Endothelial cell of umbilical vein (primary cell): ENCODE measurements at places on chromosomes 6 and 20.

- DNase-seq: no peak
- H3K36me3 ChIP-seq: no peaks in the 10 kb centered on the region
- no peaks in the 10 kb centered on the region for H3K4me1 ChIP-seq
- H3K4me3 ChIP-seq: no peak overlapping the region
- no peak overlapping the region for H3K27ac ChIP-seq
Measured at GRCh38 chr6:11161031-11161956, 49.8 kb upstream of the ERVFRD-1 start.

GRCh38 chr6:150800674-150801314 lies 64.7 kb upstream of the MTHFD1L start:
- no peak for DNase-seq
- H3K4me1 ChIP-seq: no peaks in the 10 kb centered on the region
- H3K27ac ChIP-seq: no peak overlapping the region
- no peaks in the 10 kb centered on the region for H3K27me3 ChIP-seq
- H3K36me3 ChIP-seq: no peaks in the 10 kb centered on the region

DNA sequence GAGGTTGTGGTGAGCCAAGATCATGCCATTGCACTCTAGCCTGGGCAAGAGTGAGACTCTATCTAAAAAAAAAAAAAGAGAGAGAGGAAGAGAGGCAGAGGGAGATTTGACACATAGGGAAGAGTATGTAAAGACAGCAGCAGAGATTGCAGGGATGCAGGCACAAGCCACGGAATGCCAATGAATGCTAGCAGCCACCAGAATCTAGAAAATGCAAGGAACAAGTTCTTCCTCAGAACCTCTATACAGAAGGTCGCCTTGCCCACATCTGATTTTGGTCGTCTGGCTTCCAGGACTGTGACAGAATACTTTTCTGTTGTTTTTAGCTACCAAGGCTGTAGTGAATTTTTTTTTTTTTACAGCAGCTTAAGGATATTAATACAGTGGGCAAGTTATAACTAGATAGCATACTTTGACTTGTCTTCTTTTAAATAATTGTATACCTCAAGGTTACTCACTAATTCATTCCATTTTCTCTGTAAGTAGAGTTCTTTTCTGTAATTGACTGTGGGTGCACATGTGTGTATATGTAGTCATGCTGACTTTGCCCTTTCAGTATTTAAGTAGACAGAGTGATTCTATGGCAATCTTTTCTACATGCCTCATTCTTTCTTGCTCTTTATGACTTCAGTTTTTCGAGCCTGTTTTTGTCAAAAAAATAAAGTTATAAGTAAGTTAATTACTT lies 402.2 kb downstream of the GJA1 start:
- DNase-seq: no peak
- peaks cover 3% of the 10 kb centered on the region for H3K4me1 ChIP-seq
- H3K4me3 ChIP-seq: no peak overlapping the region
- H3K27me3 ChIP-seq: no peaks in the 10 kb centered on the region
- no peak overlapping the region for H3K27ac ChIP-seq

GRCh38 chr6:106847116-106847515 lies 127.4 kb downstream of the CD24 start:
- no peaks in the 10 kb centered on the region for H3K27me3 ChIP-seq
- H3K27ac ChIP-seq: no peak overlapping the region
- DNase-seq: no peak
- no peaks in the 10 kb centered on the region for H3K4me1 ChIP-seq
- H3K4me3 ChIP-seq: no peak overlapping the region

- no peak overlapping the region for H3K27ac ChIP-seq
- H3K27me3 ChIP-seq: no peaks in the 10 kb centered on the region
- no peaks in the 10 kb centered on the region for H3K4me1 ChIP-seq
- no peaks in the 10 kb centered on the region for H3K36me3 ChIP-seq
- H3K4me3 ChIP-seq: no peak overlapping the region
Measured at GRCh38 chr6:145428706-145429105, 306.6 kb downstream of the EPM2A start.

DNA sequence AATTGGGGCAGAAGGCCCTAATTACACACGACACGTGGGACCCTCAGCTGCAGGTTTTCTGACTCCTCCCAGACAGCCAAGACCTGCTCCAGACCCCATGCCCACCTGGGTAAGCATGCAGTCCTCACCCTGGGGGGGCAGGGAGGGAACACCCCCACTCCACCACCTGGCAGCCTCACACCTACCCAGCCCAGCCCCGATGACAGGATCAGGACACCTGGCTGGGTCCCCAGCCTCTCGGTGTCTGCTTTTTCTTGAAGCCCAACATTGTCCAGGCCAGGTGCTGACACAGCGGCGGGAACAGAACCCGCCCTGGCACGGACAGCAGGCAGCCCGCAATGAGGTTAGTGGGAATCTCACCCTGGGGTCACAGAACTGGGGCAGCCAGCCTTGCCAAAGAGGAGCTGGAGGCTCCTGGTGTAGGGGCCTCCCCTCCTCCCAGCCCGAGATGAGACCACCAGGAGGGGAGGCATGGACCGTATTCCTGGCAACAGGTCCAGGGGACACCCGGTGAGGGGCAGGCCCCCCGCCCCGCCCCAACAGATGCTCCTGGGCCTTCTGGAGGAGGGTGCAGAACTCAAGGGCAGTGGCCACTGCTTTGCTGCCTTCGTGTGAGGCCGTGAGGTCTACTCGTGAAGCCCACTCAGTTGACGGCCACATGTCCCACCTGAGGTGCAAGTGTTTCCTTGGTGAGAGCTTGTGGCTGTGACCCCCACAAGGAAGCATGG lies 103.8 kb downstream of the DLL1 start:
- no peak overlapping the region for H3K27ac ChIP-seq
- H3K36me3 ChIP-seq: no peaks in the 10 kb centered on the region
- no peaks in the 10 kb centered on the region for H3K4me1 ChIP-seq
- no peak for DNase-seq

- no peaks in the 10 kb centered on the region for H3K4me1 ChIP-seq
- no peak overlapping the region for H3K27ac ChIP-seq
- no peaks in the 10 kb centered on the region for H3K36me3 ChIP-seq
- H3K4me3 ChIP-seq: no peak overlapping the region
- DNase-seq: no peak
Measured at GRCh38 chr6:169266746-169267591, 13.3 kb upstream of the THBS2 start.
